ENCODE measurements at places on chromosomes 2 and 18.

DNA sequence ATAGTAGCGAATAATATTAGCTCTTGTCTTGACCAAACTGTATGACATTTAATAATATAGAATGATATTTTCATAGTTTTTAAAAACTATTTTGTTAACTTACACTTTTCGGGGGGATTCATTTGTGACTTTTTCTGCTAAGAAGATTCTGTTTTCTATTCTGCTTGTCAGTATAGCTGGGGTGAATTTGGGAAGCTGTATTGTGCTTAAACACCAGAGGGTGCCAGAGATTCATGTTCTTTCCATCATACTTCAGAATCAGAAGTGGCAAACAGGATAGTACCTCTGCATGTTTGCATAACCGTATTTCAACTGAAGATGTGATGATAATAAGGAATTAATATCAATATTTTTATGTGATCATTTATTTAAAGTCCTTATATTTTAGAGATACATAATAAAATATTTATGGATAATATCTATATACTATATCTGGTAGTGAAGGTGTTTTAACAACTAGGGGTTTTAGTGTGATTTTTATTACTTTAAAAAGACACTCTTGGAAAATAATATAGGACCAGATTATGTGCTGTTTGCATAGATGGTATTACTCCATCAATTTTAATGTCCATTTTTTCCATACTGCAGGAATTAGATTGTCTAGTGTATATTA lies 81.0 kb downstream of the TAF4B start:
- DNase-seq: peak; percentile 9

DNA sequence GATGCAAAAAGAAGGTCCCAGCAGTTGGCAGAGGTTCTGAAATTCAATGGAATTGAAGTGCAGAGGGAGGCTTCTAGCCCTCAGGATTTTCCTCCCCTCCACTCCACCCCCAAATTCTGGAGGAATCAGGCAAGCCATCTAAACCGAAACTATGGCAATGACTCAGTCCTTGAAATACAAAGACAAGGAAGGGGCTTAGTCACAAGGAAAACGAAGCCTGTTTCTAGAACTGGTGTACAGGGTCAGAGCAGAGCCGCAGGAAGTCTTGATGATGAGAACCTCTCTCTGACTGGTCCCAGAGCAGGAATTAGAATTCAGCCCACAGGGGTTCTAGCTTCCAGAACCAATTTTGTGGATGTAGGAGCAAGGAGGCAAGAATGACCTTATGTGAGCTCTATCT lies 111.7 kb upstream of the SCN1A start:
- DNase-seq: no peak

- no peak for DNase-seq
Measured at GRCh38 chr2:116094196-116094595, 1651.8 kb downstream of the DPP10 start.

- DNase-seq: no peak
Measured at GRCh38 chr2:101337877-101338276, 29.4 kb upstream of the RNF149 start.

DNA sequence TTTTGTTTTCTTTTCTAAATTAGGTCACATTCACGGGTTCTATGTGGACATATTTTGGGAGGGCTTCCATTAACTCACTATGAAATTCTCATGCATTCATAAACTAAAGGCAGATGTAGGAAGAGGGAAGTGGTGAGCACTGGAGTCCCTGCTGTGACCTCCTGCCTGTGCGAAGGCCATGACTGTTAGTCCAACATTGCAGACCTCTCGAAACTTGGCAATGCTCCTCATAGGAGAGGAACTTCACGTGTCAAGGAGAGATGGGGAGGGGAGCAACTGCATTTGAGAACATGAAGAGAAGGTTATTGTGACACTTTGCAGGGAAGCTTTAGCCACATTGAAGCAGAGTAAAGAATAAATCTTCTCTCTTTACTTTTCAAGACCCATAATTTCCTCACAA lies 126.4 kb upstream of the HNMT start:
- DNase-seq: no peak

DNA sequence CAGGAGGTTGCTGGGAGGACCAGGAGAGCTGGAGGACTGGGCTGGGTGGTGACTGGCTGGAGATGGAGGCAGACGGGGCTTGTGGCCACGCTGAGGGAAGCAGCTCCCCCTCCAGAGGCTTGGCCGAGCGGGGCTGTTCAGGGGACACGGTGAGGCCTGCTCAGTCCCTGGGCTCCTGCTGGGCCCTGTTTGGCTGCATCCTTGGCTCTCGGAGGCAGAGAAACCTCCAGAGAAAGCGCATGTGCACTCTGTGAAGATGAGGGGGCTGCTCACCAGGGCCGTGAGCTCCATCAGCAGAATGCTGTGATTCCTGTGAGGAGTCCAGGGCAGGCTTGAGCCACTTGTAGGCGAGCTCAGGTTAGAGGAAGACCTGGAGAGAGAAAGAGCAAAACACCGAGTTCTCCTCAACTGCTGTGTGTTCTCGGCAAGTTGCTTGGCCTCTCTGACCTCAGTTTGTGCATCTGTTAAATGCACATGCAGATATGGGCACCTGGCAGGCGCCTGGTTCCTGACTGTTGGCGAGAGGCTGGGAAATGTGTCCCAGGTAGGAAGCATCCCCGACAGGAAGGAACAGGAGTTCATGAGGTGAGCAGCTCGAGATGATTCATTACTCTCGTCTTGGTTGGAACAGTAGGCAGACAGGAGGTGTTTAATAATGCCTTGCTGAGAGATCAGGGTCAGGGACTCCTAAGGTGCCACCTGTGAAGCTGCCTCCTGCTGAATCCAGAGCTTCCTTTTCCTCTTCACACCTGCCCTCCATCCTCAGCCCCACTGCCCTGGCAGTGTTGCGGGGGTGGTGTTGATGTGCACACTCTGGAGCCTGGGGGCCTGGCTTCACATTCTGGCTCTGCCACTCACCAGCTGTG lies 941 bp downstream of the ZAP70 start:
- no peak for DNase-seq

- no peak for DNase-seq
Measured at GRCh38 chr2:86790676-86791572, at the start of gene CD8A. Gene CD8A (minus strand): TSS chr2:86790913. CDS start chr2:86790825, 88 bp downstream.

DNA sequence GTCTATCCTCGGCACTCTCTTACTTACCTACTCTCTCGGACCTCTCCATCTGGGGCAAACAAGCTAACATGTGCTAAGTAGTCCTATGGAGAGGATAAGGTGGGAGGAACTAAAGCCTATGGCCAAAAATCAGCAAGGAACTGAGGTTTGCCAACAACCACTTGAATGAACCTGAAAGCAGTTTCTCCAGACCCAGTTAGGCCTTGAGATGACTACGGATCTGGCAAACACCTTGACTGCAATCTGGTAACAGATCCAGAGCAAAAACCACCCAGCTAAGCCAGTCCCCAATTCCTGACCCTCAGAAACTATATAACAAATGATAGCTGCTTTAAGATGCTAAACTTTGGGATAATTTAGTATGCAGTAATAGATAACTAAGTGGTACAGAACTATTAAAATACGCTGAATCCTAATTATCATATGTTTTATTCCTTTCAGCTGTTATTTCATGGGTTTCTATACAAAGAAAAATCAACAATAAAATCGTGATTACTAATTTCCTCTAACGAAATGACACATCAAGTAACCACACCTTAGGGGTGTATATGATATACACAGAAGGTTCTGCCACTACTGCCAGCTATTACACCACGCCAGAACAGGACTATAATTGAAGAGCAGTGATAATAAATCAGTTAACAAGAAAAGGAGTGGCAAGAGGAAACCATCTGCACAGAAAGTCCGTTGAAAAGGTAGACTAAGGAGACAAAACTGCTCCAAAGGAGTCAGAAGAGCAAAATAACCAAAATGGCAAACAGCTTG lies 3.2 kb downstream of the FARSB start:
- no peak for DNase-seq

- no peak for DNase-seq
Measured at GRCh38 chr2:234770031-234770506, 181.7 kb upstream of the SH3BP4 start.

GRCh38 chr2:236171181-236171679 lies 3.0 kb upstream of the GBX2 start:
- no peak for DNase-seq

- DNase-seq: no peak
Measured at GRCh38 chr18:11866764-11867163, 15.6 kb downstream of the CHMP1B start.

DNA sequence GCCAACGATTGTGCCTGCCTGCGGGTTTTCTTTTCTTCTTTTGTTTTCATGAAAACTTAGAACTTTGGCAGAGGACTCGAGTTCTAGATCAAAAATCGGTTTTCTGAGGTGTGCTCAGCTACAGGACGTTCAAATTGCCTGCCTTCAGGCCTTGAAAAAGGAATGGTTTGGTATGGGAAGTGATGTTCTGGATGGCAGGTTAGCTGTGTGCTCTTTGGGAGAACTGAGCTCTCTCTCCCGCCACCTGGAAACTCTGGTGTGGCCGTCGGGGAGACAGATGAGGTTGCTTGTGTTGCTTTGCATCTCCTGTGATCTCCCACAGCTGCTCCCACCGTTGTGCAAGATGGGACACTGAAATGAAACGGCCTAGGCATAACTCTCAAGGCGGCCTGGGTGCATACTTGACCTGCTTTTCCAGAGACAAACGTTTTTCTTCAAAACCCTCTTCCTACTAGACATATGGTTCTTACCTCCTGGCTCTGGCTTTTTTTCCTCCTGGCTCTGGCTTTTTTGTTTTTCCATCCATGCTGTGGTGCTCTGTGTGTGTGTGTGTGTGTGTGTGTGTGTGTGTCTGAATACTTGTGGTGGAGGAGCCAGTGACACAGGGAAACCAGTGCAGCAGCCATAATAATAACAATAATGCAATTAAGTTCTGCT lies 2.0 kb downstream of the FMNL2 start:
- DNase-seq: no peak

GRCh38 chr18:46764586-46764985 lies 7.7 kb upstream of the ST8SIA5 start:
- no peak for DNase-seq

DNA sequence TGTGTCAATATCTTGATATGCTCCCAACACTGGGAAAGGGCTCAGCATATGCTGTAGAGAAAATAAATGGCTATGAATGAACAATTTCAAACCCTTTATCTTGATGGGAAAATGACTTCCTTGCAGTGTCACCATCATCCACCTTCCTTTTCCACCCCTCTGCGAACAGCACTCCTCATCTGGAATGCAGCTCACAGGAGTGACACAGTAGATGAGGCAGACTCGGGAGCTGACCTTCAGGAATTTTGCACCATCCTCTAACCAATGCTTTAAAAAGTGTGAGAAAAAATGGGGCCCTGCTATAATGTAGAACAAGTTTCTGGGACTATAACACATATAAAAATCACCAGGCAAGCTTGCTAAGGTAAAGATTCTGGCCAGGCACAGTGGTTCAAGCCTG lies 41.3 kb upstream of the YPEL5 start:
- no peak for DNase-seq

- no peak for DNase-seq
Measured at GRCh38 chr18:56224669-56225561, 413.5 kb downstream of the TXNL1 start.

GRCh38 chr2:146762786-146763185 lies 1082.0 kb upstream of the ACVR2A start:
- no peak for DNase-seq

GRCh38 chr2:77864426-77864825 lies 342.2 kb upstream of the LRRTM4 start:
- DNase-seq: no peak

GRCh38 chr2:121469356-121469755 lies 61.3 kb upstream of the RNU4ATAC start:
- DNase-seq: no peak

DNA sequence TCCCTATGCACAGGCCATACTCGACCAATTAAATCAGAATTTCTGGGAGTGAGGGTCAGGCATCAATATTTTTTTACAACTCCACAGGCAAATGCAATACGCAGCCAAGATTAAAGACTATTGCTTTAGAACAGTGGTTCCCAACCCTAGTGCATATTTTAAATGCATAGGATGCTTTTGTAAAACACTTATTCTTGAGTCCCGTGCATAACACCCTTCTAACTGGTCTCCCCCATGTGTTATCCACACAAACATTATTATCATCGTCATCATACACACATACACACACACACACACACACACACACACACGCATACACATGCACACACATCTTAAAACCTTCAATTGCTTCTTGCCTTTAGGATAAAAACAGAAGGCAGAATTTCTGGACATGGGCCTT lies 145.0 kb upstream of the PELI1 start:
- DNase-seq: no peak

DNA sequence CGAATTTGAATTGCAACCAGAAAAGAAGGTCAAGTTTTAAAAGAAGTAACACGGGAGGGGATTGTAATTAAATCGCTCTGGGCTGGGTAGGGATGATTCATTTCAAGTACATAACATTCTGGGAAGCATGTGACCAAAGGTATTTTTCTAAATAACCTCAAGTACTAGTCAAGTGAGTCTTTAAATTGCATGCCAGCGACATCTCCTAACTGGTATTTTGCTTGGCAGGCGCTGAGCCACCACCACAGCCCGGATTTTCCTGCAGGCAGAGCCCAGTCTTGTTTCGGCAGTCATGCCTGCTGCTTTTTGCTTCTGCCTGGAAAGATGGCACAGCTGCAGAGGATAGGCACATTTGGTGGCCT lies 33.7 kb upstream of the NPAS2 start:
- DNase-seq: no peak

GRCh38 chr2:237625777-237626176 lies 1.6 kb upstream of the LRRFIP1 start:
- no peak for DNase-seq

- no peak for DNase-seq
Measured at GRCh38 chr2:145380436-145381017, 860.6 kb upstream of the ZEB2 start.

- no peak for DNase-seq
Measured at GRCh38 chr2:238427435-238428162, 872 bp downstream of the ASB1 start.

DNA sequence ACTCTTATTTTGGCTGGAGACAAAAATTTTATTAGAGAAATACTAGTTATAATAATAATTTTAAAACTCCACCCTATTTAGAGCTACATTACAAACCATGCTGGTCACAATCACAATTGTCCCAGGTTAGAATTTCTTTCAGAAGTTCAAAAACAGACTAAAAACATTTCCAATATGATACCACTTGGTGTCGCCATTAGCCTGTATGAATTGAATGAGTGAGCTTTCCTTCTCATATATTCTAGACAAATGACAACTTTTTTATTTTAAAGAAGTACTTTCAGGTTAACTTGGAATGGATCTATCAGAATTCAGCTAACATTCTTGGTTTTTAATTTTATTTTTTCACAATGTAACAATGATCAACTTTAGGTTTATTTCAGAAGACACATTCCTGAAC lies 48.0 kb downstream of the SERPINB8 start:
- DNase-seq: no peak

DNA sequence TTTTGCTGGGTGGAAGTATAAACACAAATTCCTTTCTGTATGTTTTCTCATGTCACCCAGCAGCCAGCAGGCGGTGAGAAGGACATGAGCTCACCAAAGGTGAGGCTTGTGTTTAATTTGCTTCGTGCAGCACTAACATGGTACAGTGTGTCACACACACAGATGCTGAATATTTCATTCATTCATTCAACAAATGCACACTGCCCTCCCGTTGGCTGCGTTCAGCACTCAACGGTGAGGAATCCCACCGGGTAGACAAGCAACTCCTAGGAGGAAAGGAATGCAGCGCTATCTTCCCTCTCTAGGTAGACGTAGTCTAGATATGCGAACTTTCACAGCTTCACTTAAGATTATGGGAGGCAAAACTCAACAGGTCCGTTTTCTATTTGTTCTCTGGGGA lies 85.1 kb downstream of the LONRF2 start:
- DNase-seq: no peak

- DNase-seq: no peak
Measured at GRCh38 chr2:43086451-43087221, 139.8 kb downstream of the ZFP36L2 start.
